ENCODE measurements at places on chromosomes 2 and 18. TPM values are rescaled to one million over a fixed set of nuclear protein-coding genes. Genes with fewer than 3 reads are reported as not detected.

The SCG2 gene
- 0.97 TPM for total RNA-seq

The HOXD4 gene
- 5.5 TPM for total RNA-seq

The SNRNP200 gene
- total RNA-seq: 39.7 TPM

The FAP gene
- 207 TPM for total RNA-seq

The LCT gene
- under 0.01 TPM for total RNA-seq

The SERPINB10 gene
- not detected for total RNA-seq

The ADRA2B gene
- total RNA-seq: not detected

The SERPINB12 gene
- not detected for total RNA-seq

The IL36B gene
- not detected for total RNA-seq

The APLF gene
- 6.4 TPM for total RNA-seq

The EPAS1 gene
- total RNA-seq: 132 TPM

The RTKN gene
- total RNA-seq: 17.4 TPM

The OSBPL1A gene
- total RNA-seq: 23.3 TPM
